ENCODE measurements at places on chromosomes 12 and 14. TPM values are rescaled to one million over a fixed set of nuclear protein-coding genes. Genes with fewer than 3 reads are reported as not detected.

The GPR162 gene
- 2.4 TPM for total RNA-seq

GRCh38 chr12:81365284-81365683 is 287.4 kb downstream of the ACSS3 start:
- H3K36me3 ChIP-seq: no peaks in the 10 kb centered on the region
- H3K27ac ChIP-seq: no peak overlapping the region
- no peak overlapping the region for H3K4me3 ChIP-seq
- H3K4me1 ChIP-seq: no peaks in the 10 kb centered on the region

- no peak overlapping the region for H3K4me3 ChIP-seq
- no peaks in the 10 kb centered on the region for H3K27me3 ChIP-seq
- H3K4me1 ChIP-seq: peaks cover 9% of the 10 kb centered on the region
- no peak overlapping the region for H3K27ac ChIP-seq
- H3K36me3 ChIP-seq: no peaks in the 10 kb centered on the region
Observed at GRCh38 chr14:91388551-91388975, 29.1 kb downstream of the CCDC88C start.

DNA sequence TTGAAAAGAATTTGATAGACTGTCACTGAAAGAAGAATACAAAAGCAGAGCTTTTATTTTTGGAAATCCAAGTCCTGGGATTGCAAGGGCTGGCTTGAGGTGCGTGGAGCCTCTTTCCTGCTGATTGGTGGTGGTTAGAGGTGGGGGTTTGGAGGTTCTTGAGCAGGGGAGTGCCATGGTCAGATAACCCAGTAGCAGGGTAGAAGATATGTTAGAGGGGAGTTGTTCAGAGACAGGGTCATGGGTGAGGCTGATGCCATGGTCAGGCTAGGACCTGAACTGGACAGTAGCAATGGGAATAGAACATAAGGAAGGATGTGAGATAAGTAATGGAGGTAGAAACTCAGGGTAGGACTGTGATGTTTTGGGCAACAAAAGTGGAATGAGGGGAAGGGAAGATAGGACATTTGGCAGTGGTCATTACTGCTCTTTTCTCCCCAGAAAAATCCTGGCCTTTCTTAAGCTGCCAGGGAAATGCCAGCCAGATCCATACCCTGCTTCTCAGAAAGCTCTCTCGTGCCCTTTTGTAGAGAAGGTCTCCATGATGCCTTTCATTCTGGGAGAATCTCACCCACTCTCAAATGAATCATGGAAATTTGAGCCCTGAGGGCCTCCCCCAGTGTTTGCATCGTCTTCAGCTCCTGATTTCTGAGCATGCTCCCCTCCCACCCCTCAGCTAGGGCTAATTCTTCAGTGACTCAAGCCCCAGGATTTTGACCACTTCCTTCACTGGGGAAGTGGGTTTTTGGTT is 9.5 kb downstream of the EMP1 start:
- H3K36me3 ChIP-seq: peaks cover 65% of the 10 kb centered on the region
- peak overlapping the region; percentile 99 for H3K27ac ChIP-seq
- H3K4me1 ChIP-seq: peaks cover 97% of the 10 kb centered on the region
- peak; percentile 96 for DNase-seq

GRCh38 chr12:64097366-64098105 is 124.6 kb downstream of the KICS2 start:
- H3K4me3 ChIP-seq: no peak overlapping the region
- no peaks in the 10 kb centered on the region for H3K4me1 ChIP-seq
- H3K27me3 ChIP-seq: no peaks in the 10 kb centered on the region
- H3K27ac ChIP-seq: no peak overlapping the region

- no peak for DNase-seq
- H3K36me3 ChIP-seq: no peaks in the 10 kb centered on the region
- H3K27ac ChIP-seq: peak overlapping the region; percentile 16
Observed at GRCh38 chr14:20498622-20499021, 6.7 kb upstream of the RNASE10 start.

DNA sequence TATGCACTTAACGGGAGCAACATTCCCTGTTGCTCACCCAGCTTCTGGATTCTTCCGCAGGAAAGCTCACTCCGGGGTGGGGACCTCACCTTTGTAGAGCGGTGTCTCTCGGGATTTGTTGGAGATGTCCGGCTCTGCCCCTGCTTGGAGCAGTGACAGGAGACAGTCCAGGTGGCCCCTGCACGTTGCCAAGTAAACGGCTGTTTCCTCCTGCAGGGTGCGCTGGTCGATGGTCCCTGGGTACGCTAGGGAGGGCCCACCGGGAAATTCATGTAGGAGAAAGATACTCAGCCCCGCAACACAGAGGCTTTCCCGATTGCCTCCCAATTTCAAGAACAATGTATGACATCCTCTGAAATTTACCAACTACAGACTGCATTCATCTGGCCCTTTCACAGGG is 23.1 kb downstream of the ASB2 start:
- H3K4me3 ChIP-seq: no peak overlapping the region
- H3K27ac ChIP-seq: no peak overlapping the region
- no peaks in the 10 kb centered on the region for H3K27me3 ChIP-seq

DNA sequence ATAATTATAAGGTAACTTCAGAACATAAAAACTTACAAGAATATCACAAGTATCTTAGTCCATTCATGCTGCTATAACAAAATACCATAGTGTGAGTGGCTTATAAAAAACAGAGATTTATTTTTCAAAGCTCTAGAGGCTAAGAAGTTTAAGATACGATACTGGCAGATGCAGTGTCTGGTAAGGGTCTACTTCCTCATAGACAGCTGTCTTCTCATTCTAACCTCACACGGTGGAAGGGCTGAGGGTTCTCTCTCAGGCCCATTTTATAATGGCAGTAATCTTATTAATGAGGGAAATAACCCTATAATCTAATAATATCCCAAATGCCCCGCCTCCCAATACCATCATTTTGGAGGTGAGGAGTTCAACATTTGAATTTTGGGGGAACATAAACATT is 23.7 kb upstream of the OSBPL8 start:
- no peaks in the 10 kb centered on the region for H3K4me1 ChIP-seq
- no peak overlapping the region for H3K27ac ChIP-seq
- no peak overlapping the region for H3K4me3 ChIP-seq
- no peak for DNase-seq

DNA sequence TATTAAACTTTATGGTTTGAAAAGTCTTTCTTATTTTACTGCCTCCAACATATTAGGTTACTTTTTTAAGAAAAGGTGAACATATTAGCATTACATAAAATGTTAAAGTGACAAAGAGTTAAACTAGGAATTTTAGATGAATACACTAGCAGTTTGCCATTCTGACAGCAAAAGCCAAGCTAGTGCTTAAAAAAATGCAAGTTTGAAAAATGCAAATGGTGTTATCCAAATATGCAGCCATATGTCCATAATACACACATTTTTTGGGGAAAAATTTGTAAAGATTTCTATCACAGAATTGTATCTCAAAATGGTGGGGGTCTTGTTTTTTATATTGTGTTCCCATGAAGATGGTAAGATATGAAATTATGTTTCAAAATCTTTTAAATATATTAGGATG is 466.1 kb downstream of the FOXG1 start:
- DNase-seq: no peak
- H3K27me3 ChIP-seq: no peaks in the 10 kb centered on the region
- no peak overlapping the region for H3K4me3 ChIP-seq
- H3K27ac ChIP-seq: no peak overlapping the region

DNA sequence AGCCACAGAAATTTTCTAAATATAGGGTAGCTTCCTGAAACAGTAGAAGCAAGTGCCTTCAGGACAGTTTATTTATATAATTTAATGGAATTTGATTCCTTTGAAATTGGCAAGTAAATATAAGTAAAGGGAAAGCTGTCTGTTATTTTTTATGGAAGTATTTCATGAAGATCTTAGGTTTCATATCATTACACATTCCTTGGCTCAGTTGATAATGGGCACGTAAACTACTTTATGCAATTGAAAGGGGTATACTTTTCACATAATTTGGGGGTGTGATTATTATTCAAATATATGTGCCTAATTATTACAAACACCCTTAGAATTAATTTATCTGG is 71.1 kb upstream of the RAP1B start:
- no peak overlapping the region for H3K4me3 ChIP-seq
- H3K4me1 ChIP-seq: no peaks in the 10 kb centered on the region
- H3K27me3 ChIP-seq: no peaks in the 10 kb centered on the region
- H3K36me3 ChIP-seq: no peaks in the 10 kb centered on the region
- DNase-seq: no peak

- DNase-seq: no peak
- no peak overlapping the region for H3K4me3 ChIP-seq
- peaks cover 41% of the 10 kb centered on the region for H3K4me1 ChIP-seq
- no peaks in the 10 kb centered on the region for H3K27me3 ChIP-seq
- no peaks in the 10 kb centered on the region for H3K36me3 ChIP-seq
- no peak overlapping the region for H3K27ac ChIP-seq
Observed at GRCh38 chr14:91380610-91381371, 36.8 kb downstream of the CCDC88C start.

- H3K4me3 ChIP-seq: no peak overlapping the region
- H3K4me1 ChIP-seq: no peaks in the 10 kb centered on the region
- no peak for DNase-seq
- no peaks in the 10 kb centered on the region for H3K27me3 ChIP-seq
- no peaks in the 10 kb centered on the region for H3K36me3 ChIP-seq
Observed at GRCh38 chr14:83289896-83290295, 1756.2 kb upstream of the SEL1L start.

GRCh38 chr14:32007755-32008362 is 69.2 kb upstream of the ARHGAP5 start:
- no peaks in the 10 kb centered on the region for H3K27me3 ChIP-seq
- DNase-seq: no peak
- peak overlapping the region; percentile 96 for H3K27ac ChIP-seq
- no peaks in the 10 kb centered on the region for H3K36me3 ChIP-seq

GRCh38 chr12:92414170-92415070 is 268.8 kb upstream of the BTG1 start:
- no peak overlapping the region for H3K27ac ChIP-seq
- H3K36me3 ChIP-seq: no peaks in the 10 kb centered on the region
- H3K4me1 ChIP-seq: no peaks in the 10 kb centered on the region
- H3K4me3 ChIP-seq: no peak overlapping the region
- H3K27me3 ChIP-seq: no peaks in the 10 kb centered on the region

- DNase-seq: peak; percentile 68
- no peak overlapping the region for H3K27ac ChIP-seq
- peak overlapping the region; percentile 68 for H3K4me3 ChIP-seq
Observed at GRCh38 chr14:61188978-61189808, 91.9 kb downstream of the TMEM30B start.

DNA sequence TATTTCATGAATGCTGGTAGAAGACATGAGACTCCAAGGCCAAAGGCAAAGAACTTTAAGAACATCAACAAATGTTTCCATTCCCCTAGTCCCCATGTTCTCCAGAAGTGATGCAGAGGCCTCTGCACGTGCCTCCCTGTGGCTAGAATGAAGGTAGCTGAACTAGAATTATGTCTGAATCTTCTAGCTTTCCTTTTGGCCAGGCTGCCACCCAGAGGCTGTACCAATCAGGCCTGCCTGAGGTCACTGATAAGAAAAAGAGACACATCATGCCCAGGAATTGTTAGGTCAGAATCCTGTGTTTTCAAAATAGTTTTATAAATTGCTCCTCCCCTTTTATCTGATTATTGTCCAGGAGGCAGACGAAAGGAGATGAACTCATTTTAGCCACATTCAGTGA is 188.0 kb upstream of the SLC16A7 start:
- H3K27me3 ChIP-seq: no peaks in the 10 kb centered on the region
- no peak overlapping the region for H3K4me3 ChIP-seq
- DNase-seq: no peak
- no peak overlapping the region for H3K27ac ChIP-seq

- H3K36me3 ChIP-seq: no peaks in the 10 kb centered on the region
- no peak for DNase-seq
- H3K27me3 ChIP-seq: no peaks in the 10 kb centered on the region
- H3K27ac ChIP-seq: no peak overlapping the region
- H3K4me3 ChIP-seq: no peak overlapping the region
Observed at GRCh38 chr14:56810836-56811592, 735 bp upstream of the OTX2 start.

DNA sequence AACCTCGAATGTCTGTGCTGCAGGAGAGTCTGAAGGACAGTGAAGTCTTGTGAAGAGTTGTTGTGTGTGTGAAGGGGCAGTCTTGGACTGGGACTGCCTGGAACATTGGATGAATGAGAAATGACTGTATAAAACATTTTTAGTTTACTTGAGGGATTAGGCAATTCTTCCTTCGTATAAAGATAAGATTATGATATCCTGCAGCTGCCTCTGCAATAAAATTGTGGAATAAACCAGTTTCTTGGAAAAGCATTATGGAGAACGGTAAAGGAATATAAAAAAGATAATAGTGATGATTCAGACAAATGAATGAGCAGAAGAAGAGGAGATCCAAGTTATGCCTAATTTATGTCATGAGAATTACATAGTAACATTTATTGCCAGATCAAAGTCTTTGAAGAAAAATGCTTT is 30.9 kb upstream of the LUM start:
- no peaks in the 10 kb centered on the region for H3K4me1 ChIP-seq
- H3K27ac ChIP-seq: no peak overlapping the region
- H3K27me3 ChIP-seq: no peaks in the 10 kb centered on the region
- no peaks in the 10 kb centered on the region for H3K36me3 ChIP-seq
- no peak for DNase-seq

GRCh38 chr12:126668961-126669360 is 1598.0 kb upstream of the TMEM132C start:
- no peak for DNase-seq
- no peaks in the 10 kb centered on the region for H3K36me3 ChIP-seq
- H3K4me3 ChIP-seq: no peak overlapping the region
- no peaks in the 10 kb centered on the region for H3K27me3 ChIP-seq

DNA sequence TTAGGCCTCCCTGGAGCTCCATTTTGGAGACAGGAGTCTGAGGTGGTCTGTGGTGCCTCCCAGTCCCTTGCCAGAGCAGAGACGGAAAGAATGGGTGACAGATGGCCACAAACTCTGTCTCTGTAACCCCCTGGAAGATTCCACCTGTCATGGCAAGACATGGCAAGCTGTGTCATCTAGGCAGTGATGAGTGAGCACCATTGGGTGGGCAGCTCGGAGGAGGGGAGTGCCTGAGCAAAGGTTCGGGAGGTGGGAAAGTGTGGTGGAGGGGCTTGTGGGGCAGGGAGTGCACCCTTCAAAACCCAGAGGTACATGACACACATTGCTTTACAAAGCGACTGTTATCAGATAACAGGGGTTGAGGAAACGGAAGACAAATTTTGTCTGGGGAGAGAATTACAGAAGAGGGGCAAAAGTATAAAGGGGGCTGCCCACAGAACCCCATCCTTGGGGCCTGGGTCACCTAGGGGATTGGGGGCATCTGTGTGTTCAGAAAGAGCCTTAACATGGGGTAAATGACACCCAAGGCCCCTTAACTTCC is 3.5 kb downstream of the RIN3 start:
- H3K27ac ChIP-seq: no peak overlapping the region
- peaks cover 26% of the 10 kb centered on the region for H3K4me1 ChIP-seq
- no peaks in the 10 kb centered on the region for H3K27me3 ChIP-seq
- no peak for DNase-seq
- H3K4me3 ChIP-seq: no peak overlapping the region

DNA sequence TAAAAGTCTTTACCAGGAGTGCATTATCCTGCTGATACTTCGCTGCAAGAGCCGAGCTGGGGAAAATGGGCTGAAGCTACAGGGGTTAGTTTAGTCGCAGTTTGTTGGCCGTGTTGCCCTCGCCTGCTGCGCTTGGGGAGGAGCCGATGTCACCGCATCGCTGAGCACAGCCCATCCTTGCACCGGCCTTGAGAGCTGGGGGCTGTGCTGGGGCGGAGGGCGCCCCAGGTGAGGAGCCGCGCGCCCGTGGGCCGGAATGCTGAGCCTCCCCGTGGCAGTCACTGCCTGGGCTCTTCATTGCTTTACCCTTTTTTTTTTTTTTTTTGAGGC is 50.0 kb downstream of the ADGRD1 start:
- H3K4me1 ChIP-seq: no peaks in the 10 kb centered on the region
- peaks cover 95% of the 10 kb centered on the region for H3K27me3 ChIP-seq
- no peak overlapping the region for H3K4me3 ChIP-seq
- no peak for DNase-seq
- no peaks in the 10 kb centered on the region for H3K36me3 ChIP-seq
